ENCODE measurements at places on chromosomes 2 and 18.
A peak's percentile ranks its signal among the peaks of the same experiment; 100 is the strongest.

DNA sequence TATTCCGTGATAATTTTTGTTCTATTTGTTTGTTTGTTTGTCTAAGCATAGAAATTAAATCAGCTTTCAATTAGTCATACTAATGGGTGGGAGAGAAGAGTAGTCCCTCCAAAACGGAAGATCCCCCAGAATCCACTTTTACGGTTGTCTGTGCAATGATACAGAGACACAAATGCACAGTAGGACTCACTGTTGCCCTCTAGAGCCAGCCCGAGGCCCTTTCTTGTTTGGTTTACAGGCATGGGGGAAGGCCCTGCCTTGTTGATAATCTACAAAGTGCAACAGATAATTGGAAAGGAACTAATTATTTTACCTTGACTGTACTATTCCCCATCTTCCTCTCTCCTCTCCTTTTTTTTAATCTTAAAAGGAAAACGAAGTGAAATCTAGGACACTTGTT, 121.1 kb downstream of the ACOXL start:
- no peak for DNase-seq

DNA sequence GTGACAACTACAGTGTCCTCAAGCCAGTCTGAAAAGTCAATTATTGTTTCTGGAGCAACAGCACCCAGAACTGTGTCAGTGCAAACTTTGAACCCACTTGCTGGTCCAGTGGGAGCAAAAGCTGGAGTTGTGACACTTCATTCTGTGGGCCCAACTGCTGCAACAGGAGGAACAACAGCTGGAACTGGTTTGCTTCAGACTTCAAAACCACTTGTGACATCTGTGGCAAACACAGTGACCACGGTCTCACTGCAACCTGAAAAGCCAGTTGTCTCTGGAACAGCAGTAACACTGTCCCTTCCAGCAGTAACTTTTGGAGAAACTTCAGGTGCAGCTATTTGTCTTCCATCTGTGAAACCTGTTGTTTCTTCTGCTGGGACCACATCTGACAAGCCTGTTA, 59.8 kb downstream of the TAF4B start:
- DNase-seq, result no peak

GRCh38 chr2:137938204-137938603, 26.1 kb upstream of the HNMT start:
- peak; percentile 45 for DNase-seq

GRCh38 chr2:168851674-168852320, 38.4 kb downstream of the SPC25 start:
- peak; percentile 89 for DNase-seq

- no peak for DNase-seq
These were observed 32.5 kb downstream of the CMPK2 start for GRCh38 chr2:6833300-6833604.

GRCh38 chr2:97697252-97698235, 15.8 kb upstream of the ZAP70 start:
- DNase-seq, result peak; percentile 52

DNA sequence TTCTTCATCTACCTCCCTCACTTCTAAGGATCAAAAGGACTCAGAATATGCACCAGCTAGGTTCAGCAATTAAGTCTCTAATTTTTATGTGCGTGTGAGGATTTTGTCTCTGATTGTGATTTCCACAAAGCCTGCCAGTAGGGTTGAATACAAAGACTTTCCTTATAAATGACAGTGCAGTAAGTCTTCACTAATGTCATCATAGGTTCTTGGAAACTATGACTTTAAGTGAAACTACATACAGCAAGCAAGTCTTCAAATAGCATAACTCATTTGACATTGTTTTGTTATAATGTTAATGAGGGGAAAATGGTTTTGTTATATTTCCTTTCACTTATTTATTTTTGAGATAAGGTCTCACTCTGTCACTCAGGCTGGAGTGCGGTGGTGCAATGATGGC, 526.3 kb upstream of the DCC start:
- DNase-seq, result no peak

GRCh38 chr18:25814841-25815458, 275.5 kb downstream of the SS18 start:
- no peak for DNase-seq

GRCh38 chr2:190804182-190804795, 76.3 kb upstream of the GLS start:
- DNase-seq, result no peak
